ENCODE measurements at places on chromosomes 16 and 17.

- no peak for DNase-seq
Measured at GRCh38 chr16:70709457-70709856, 23.6 kb upstream of the MTSS2 start.

DNA sequence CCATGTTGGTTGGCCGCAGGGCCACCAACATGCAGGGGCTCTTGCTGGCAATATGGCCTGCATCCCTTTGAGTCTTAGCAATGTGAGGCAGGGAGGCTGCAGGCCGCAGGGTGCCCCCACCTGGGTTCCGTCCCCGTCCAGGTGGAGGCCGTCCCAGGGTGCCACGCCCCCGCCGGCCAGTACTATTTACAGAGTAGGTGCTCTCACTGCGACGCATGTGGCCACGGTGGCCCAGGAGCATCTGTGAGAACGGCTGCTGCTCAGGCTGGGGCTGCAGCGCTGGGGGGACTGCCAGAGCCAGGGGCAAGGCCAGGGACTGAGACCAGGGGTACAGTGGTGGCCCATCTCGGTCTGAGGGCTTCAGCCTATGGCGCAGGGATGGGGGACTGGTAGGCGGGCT lies 3.6 kb downstream of the MATCAP1 start:
- DNase-seq: no peak

- DNase-seq: no peak
Measured at GRCh38 chr17:75654176-75654575, 12.8 kb downstream of the RECQL5 start.

DNA sequence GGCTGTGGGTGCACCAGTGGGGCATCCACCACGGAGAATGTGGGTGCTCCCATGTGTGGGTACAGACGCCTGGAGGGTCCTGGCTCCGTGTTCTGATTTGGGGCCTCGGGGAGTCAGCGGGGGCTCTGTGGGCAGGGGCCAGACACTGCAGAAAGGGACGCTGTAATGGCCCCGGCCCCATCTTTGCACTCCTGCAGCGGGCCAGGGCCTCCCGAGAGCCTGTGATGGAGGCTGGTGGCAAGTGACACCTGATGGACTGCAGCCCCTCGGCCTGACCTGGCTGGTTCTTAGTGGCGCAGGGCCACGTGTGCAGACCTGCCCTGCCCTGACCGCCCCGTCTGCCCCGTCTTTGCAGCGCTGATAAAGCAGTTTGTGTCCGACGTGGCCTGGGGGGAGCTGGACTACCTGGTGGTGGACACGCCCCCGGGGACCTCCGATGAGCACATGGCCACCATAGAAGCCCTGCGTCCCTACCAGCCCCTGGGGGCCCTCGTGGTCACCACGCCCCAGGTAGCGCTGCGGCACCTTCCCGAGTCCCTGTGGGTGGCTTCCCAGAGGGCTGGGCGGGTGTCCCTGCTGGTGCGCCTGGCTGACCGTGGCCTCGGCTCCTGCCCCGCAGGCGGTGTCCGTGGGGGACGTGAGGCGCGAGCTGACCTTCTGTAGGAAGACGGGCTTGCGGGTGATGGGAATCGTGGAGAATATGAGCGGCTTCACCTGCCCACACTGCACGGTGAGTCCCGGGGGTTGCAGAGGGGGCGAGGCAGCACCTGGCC lies 4.7 kb downstream of the NUBP2 start:
- no peak for DNase-seq

GRCh38 chr17:46971647-46972300 lies 7.3 kb downstream of the RPRML start:
- no peak for DNase-seq

DNA sequence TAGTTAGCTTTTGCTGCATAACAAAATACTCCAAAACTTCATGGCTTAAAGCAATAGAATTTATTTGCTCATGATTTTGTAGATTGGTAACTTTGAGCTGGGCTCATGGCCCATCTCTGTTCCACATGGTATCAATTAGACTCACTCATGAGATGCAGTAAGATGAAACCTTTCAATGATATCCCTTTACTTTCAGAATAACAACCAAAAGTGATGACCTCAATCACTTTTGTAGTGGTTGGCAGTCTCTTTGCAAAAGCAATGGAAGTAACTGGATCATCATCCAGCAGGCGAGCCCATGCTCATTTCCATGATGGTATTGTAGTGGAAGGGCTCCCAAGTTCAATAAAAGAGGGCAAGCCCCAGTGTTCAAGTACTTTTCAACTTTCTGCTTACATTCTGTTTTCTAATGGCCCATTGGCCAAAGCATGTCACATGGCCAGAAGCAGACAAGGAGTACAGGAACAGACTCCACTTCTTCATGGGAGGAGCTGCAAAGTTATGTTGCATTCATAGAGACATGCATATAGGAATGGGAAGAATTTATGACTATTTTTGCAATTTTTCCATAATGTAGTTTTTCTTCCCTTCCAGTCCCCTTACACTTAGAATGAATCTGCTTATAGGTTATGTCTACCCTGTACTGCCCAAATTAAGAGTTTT lies 41.7 kb downstream of the EFCAB5 start:
- DNase-seq: no peak

- peak; percentile 90 for DNase-seq
Measured at GRCh38 chr16:89167425-89167941, 4.1 kb upstream of the CDH15 start.

GRCh38 chr17:66625311-66625767 lies 209.6 kb upstream of the CACNG5 start:
- DNase-seq: no peak

GRCh38 chr16:88537859-88538258 lies 32.3 kb upstream of the ZC3H18 start:
- DNase-seq: no peak

DNA sequence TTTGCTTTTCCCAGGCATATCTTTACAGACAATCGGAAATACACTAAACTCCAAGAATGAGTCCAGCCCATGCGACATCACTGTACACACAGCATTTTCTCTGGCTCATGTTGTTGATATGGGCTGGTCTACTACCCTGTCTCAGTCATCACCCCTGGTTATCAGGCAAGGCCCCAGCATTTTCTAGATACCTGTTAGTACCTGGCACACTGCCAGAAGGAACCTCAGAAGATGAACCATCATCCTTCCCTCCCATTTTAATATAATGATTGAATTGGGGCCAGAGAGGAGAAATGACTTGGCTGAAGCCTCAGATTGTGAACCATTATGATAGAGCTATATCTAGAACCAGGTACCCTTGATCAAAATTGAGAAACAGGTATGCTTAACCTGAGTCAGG lies 406.2 kb downstream of the CDH11 start:
- DNase-seq: no peak

- DNase-seq: no peak
Measured at GRCh38 chr16:12680531-12680930, 123.2 kb downstream of the CPPED1 start.

DNA sequence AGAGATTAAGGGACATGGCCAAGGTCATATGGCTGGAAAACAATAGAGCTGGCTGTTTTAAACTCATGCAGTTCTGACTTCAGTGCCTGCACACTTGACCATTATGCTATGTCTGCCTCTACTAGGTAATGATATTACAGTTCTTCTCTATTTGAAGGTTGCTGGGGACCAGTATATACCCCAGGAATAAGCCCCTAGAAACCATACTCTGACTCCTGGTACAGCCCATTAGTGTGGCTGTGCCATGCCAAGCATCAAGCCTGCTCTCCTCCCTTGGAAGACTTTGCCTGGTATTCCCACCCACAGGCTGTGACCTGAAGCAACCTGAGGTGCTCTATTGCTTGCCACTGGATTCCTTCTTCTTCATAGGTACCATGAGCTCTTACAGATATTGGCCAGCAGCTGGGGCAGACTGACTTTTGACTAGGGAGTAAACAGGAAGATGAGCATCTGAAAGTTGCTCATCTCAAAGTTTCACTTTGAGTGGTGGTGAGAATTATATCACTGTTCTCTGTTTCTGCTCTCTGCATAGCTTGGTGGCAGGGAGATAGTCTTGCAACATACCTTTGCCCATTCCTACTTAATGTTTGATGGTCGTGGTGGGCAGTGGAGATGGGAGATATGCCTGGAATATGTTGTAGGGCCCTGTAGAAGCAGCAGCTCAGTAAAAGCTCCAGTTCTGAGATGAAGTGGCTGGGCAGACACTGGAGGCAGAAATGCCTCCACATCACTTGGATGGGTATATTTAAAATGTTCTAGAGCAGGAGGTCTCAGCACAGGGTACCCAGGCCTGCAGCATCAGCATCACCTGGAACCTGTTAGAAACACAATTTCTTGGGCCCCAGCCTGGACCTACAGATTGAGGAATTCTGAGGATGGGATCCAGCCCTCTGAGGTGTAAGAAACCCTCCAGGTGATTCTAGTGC lies 274.7 kb downstream of the HS3ST4 start:
- DNase-seq: peak; percentile 0

- no peak for DNase-seq
Measured at GRCh38 chr17:19991252-19991885, 13.7 kb upstream of the AKAP10 start.

DNA sequence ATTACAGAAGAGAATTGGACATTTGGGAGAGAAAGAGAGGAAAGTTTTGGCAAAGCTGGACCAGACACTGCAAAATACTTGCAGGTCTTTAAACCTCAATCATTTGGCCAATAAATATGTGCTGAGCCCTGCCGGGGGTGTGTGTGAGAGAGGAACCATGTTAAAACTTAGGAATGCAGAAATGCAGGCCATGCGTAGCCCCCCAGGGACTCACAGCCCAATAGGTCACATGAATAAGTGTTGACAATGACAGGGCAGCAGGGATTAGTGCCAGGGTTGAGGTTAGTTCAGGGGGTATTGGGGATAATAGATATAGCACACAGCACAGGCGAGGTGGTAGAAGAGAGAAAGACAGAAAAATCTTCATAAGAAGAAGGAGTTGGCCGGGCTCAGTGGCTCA lies 113.3 kb upstream of the ADAMTS18 start:
- no peak for DNase-seq

- no peak for DNase-seq
Measured at GRCh38 chr17:77128896-77129567, 11.7 kb upstream of the SEC14L1 start.

DNA sequence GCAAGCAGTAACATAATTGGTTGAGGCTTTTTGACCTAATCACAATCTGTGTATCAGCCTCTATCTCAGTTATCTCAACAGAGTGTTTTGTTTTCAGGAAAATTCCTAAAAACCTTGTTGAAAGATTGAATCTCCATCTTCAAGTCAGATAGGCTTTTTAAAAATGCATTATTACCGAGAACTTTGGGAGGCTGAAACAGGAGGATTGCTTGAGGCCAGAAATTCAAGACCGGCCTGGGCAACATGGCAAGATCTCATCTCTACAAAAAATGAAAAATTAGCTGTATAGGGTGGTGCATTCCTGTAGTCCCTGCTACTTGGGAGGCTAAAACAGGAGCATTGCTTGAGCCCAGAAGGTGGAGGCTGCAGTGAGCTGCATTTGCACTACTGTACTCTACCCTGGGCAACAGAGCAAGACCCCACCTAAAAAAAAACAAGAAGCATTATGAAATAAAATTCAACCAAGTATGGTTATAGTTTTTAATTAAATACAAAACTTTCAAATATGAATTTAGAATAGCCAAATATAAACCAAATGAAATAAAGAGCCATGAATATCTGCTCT lies 68.4 kb downstream of the VMP1 start:
- no peak for DNase-seq

GRCh38 chr17:39617446-39618245 lies 9.1 kb upstream of the PPP1R1B start:
- no peak for DNase-seq

DNA sequence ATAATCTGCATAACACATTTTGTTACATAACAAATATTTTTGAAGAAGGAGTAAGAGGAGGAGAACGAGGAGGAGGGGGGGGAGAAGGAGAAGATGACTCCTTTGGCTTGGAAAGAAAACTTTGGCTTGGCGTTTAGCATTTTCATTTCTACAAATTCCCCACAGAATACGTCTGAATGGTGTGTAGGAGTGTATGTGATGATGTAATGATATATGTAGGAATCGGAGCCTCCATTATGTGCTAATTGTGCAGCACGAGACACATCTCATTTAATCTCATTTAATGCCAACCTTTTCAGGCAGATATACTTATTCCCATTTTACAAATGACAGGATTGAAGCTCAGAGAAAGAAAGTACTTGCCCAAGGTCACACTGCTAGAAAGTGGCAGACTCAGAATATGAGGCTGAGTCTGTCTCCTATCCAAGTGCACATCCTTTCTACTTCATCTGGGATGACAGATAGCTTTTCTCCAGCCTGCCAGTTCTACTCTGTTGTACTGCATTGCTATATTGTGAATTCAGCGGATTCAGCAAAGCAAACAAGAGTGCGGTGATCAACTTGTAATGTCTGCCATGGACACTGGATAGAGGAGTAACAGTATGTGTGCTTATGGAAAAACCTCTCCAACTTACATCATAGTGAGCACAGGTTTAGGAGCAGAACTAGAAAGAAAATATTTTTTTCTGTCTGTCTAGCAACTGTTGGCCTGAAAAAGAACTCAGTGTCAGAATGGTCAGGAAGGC lies 10.4 kb upstream of the SLC47A2 start:
- DNase-seq: no peak

- DNase-seq: no peak
Measured at GRCh38 chr17:55420067-55420775, 1.4 kb downstream of the MMD start.
